ENCODE measurements at places on chromosomes 2 and 18.

- no peak for DNase-seq
Observed at GRCh38 chr2:174353004-174353403, 18.2 kb downstream of the SP9 start.

DNA sequence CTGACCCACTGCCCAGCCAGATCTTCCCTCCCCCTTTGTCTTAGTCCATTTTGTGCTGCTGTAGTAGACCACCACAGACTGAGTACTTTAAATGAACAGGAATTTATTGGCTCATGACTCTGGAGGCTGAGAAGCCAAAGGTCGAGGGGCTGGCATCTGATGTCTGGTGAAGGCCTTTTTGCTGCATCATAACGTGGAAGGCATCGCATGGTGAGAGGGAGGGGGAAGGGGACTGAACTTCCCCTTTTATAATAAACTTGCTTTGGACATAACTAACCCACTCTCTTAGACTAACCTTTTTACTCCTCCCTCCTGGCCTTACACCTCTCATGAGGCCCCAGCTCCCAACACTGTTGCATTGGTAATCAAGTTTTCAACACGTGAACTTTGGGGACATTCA, 83.8 kb downstream of the MAP4K4 start:
- no peak for DNase-seq

GRCh38 chr18:76389716-76390115, 105.3 kb downstream of the ZNF516 start:
- DNase-seq, result no peak

DNA sequence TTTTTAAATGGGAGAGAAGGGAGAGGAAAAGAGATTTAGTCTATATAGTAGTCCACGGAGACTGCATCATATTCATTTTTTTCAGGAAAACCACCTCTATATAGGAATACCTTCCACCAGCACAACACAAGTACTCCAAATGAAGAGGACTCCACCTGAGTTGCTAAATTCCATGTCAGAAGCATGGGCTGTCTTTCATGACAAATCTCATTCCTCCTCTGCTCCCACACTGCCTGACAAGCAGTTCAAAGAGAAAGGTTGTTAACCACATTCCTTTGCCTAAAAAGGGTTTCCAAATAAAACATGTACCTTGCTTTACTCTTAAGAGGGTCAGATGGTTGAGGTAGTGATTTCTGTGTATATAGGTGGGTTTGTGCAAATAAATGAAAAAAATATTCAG, 122.0 kb downstream of the TMEFF2 start:
- DNase-seq, result no peak

GRCh38 chr18:76620321-76621170, 125.5 kb upstream of the ZNF516 start:
- peak; percentile 93 for DNase-seq

DNA sequence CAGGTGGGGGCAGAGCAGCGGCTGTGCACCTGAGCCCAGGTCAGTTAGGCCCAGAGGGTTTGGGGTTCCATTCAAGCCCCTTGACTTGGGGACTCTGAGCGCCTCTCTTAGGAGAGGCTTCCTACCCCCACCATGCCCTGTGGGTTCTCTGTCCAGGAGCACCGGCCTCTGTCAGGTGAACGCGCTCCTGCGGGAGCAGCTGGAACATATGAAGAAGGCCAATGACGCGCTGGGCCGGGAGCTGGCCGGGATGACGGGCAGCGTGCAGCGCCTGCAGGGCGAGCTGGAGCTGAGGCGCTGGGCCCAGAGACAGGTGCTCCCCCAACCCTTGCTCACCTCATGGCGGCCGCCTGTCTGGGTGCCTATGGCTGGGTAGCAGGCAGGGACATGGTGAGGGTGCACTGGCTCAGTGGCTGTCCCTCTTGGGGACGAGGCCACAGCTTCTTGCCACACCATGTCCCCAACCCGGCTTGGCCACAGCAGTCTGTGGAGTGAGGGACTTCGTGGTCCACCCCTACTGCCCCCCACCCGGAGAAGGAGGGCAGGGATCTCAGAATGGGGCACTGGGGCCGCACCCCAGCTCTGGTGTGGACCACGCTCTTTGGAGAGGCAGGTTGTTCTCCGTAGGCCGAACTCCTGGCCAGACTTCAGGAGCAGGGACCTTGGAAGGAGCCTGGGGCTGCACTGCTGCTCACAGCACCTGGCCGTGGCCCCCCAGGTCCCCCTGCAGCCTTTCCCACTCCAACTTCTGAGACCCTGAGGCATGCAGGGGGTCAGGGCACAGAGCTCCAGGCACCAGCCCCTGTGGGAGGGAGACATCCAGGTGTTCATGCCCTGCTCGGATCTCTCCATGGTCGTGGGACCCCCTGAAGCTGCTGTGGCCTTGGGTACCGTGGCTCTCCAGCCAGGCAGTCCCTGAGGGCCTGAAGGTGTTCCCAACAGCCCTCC, 19.7 kb downstream of the CROCC2 start:
- peak; percentile 71 for DNase-seq

GRCh38 chr2:174970092-174970491, 35.1 kb downstream of the CHN1 start:
- DNase-seq, result no peak

DNA sequence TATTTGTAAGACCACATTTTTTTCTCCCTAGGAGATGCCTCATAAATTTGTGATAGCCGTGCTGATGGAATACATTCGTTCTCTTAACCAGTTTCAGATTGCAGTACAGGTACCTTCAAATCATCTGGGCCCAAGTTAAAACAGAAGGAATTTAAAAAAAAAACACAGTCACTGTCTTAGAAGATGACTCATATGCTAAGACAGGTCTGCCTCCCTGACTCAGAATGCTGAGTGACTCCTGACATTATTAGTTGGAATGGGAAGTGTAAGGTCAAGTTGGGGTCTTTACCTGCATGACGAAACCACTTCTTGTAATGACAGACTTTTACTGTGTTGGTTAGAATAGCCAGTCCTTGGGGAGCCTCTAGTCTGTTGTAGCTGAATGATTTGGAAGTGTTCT, 26.3 kb downstream of the RMC1 start:
- no peak for DNase-seq

GRCh38 chr2:200484934-200485333, 24.9 kb downstream of the KCTD18 start:
- DNase-seq, result no peak

GRCh38 chr2:15684161-15685039, 92.7 kb downstream of the DDX1 start:
- no peak for DNase-seq

- no peak for DNase-seq
Observed at GRCh38 chr2:142915502-142915901, 38.0 kb downstream of the KYNU start.

GRCh38 chr2:158346032-158346431, 110.5 kb downstream of the CCDC148 start:
- DNase-seq, result peak; percentile 6

- no peak for DNase-seq
Observed at GRCh38 chr2:20236496-20236895, 11.6 kb upstream of the SDC1 start.

DNA sequence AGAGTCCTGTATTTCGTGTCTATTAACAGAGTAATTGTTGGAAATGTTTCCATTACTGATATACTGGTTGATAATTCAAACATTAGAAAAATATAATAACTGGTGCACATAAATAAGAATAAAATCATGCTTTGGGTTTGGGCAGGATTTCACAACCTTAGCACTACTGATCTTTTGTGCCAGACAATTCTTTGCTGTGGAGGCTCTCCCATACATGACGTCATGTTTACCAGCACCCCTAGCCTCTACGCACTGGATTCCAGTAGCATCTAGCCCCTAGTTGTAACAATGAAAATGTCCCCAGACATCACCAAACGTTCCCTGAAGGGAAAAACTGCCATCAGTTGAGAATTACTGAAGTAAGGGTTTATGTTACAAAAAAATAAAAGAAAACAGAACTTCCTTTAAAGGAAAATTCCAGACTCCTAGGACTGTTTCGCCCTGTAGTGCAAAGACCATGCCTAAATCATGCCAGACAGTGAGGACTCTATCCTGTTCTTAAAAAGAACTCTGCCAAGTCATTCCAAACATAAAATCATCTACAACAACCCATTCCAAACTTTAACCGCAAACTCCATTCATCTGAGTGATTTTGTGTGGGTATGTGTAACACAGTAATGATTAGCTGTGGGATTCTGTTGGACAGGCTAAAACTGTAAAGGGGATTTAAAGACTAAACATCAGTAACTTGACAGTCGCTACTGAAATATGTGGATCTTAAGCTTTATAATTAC, 313.4 kb upstream of the CCDC68 start:
- no peak for DNase-seq

- DNase-seq, result peak; percentile 26
Observed at GRCh38 chr2:196277002-196277401, 105.6 kb upstream of the STK17B start.

DNA sequence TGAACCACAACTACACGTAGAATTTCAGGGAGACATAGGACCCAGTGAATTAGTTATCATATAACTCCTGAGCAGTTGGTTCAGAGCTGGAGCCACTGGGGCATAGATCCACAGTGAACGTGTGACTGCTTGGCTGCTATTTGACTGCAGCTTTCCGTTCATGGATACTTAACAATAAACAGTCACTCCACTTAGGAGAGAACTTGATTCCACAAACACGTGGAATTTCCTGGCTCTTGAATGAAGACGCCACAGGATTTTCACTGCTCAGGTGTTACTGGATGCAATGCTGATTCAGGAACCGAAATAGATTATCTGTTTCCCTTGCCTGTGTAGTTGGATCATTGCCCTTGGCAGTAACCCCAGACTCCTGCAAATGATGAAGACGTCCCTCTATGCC, 679.1 kb upstream of the ZEB2 start:
- DNase-seq, result no peak

DNA sequence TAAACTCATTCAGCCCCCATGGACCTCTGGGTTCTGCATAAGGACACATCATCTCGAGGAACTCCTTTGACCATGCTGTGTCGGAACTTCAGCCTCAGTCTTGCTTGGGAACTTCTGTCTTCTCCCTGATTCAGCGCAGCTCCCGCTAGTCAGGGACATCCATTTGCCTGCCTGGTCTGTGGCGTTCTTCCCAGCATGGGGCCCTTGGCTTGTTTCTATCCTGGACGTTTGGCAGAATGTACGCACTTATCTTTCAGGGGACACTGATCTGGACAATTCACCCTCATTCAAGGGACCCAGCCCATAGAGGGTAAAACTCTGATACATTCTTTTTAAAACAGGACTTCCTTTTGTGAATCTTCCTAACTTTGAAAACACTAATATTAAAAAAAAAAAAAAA, 75.8 kb upstream of the WIPF1 start:
- no peak for DNase-seq

GRCh38 chr18:74256190-74256589, 35.6 kb downstream of the CYB5A start:
- no peak for DNase-seq

- DNase-seq, result no peak
Observed at GRCh38 chr18:2857491-2858131, 10.8 kb downstream of the EMILIN2 start.

GRCh38 chr2:216348756-216349308, 23.5 kb downstream of the MARCHF4 start:
- DNase-seq, result no peak

DNA sequence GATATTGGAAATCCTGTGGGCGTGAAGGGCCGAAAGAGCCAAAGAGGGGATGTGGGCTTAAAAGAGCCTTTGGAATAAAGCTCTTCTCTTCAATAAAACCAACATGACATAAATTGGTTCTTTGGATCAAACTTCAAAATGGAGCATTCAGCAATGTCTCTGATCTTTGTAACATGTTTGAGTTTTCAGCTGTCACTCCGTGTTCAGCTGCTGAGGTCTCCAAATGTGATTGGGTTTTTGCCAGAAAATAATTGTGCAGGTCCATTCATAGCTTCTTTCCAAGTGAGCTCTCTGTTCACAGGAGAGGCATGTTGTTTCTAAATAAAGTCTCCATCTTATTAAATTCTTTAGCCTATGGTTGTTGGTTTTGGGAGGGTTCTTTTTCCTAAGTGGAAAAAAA, 127.6 kb upstream of the CCDC68 start:
- no peak for DNase-seq

GRCh38 chr18:44685296-44685695, 4.6 kb downstream of the SETBP1 start:
- DNase-seq, result no peak

- DNase-seq, result no peak
Observed at GRCh38 chr2:233498126-233498525, 68.5 kb downstream of the USP40 start.

DNA sequence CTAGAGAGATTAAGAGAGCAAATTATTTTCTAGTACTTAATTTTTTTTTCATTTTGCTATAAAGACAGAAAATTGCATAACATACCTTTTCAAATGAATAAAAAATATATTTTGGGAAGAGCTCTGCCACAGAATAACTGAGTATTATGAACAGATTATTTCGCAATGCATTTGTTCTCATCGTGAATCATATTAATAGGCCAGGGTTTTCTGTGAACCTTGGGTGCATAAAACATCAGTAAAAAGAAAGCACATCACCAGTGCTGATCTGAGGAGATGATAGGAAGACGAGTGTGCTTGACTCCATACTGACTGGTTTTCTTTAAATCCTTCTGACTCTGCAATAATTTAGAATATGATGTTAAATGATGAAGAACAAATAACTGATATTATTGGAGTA, 409.1 kb downstream of the CPS1 start:
- no peak for DNase-seq

DNA sequence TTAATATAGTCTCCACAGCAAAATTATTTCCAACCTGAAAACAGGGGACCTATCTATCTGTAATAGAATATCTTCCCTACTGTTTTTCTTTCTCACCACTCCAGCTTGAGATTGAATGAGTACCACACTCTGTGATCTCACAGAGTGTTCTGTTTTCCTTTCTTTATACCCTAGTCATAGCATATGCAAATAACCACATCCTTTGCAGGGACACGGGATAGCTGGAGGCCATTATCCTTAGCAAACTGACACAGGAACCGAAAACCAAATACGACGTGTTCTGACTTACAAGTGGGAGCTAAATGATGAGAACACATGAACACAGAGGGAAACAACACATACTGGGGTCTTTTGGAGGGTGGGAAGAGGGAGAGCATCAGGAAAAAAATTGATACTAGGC, 224.7 kb downstream of the SLC8A1 start:
- no peak for DNase-seq

GRCh38 chr2:239666053-239666854, 265.4 kb upstream of the HDAC4 start:
- DNase-seq, result no peak

GRCh38 chr2:119744335-119744939, 15.3 kb upstream of the PTPN4 start:
- DNase-seq, result no peak

GRCh38 chr2:239569401-239570090, 168.7 kb upstream of the HDAC4 start:
- no peak for DNase-seq

DNA sequence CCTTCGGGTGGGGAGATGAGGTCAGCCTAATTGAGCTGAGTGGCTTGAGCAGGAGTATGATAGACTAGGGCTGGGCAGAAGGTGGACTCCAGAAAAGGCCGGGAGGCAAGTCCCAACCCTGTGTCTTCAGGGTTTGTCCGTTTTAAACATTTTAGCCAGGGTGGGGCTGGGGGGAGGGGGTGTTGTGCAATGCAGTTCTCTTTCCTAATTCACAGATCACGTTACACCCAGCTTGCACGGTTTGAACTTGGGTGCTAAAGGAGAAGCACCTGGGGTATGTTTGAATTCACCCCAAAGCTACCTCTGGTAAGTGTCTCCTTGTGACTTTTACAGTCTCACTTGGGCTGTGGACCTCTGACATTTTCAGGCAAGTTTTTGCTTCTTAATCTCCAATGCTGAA, 233.3 kb downstream of the AGAP1 start:
- no peak for DNase-seq
